Mucosa of descending colon (tissue), 3 donors: ENCODE measurements at places on chromosomes 7 and 10. TPM values are rescaled to one million over a fixed set of nuclear protein-coding genes. Genes with fewer than 3 reads are reported as not detected.

Gene RPEL1
- 0.13 TPM for total RNA-seq

Gene RABGEF1
- total RNA-seq = 25.0 TPM

Gene GHRHR
- total RNA-seq = not detected

Gene IQUB
- 0.41 TPM for total RNA-seq

Gene CCDC146
- 13.3 TPM for total RNA-seq

Gene CRHR2
- total RNA-seq = not detected

Gene PNLIP
- total RNA-seq = not detected
